8988T (cell line): ENCODE measurements at places on chromosomes 4 and X.

GRCh38 chrX:109716431-109717028 lies 16.5 kb downstream of the ACSL4 start:
- no peak for DNase-seq

GRCh38 chr4:95515589-95515988 lies 33.2 kb downstream of the UNC5C start:
- no peak for DNase-seq

GRCh38 chr4:61619528-61619927 lies 419.4 kb downstream of the ADGRL3 start:
- no peak for DNase-seq

DNA sequence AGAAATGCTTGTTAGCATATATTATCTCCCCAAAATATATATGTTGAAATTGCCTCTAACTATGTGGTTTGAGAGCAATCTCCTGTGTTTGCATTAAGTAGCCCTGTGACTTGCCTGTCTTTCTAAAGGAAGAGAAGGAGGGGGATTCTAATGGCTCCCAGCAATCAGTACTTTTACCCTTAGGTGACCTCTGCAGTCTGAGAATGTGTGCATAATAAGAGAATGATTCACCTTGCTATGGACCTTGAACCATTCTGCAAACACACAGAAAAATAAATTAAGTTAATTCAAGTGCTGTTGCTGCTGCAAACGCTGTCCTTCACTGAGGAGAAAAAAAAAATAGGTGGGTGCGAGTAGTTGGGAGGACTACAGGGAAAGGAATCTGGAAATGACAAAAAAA lies 322.2 kb downstream of the IQCM start:
- no peak for DNase-seq

DNA sequence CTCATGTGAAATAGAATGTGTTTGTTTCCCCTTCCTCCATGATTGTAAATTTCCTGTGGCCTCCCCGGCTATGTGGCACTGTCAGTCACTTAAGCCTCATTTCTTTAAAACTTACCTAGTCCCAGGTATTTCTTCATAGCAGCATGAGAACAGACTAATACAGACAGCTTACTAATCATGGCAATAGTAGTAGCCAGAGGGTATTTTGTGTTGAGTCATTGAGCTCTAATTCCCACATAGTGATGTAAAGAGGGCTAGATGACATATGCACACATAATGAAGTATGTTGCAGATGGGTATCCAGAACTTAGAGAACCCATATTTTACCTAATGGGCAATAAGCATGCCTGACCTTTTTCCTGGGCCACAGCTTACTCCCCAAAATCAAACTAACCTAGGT lies 1197.2 kb downstream of the PCDH7 start:
- DNase-seq: no peak

- DNase-seq: no peak
Observed at GRCh38 chr4:52822972-52823701, 39.0 kb upstream of the RASL11B start.

DNA sequence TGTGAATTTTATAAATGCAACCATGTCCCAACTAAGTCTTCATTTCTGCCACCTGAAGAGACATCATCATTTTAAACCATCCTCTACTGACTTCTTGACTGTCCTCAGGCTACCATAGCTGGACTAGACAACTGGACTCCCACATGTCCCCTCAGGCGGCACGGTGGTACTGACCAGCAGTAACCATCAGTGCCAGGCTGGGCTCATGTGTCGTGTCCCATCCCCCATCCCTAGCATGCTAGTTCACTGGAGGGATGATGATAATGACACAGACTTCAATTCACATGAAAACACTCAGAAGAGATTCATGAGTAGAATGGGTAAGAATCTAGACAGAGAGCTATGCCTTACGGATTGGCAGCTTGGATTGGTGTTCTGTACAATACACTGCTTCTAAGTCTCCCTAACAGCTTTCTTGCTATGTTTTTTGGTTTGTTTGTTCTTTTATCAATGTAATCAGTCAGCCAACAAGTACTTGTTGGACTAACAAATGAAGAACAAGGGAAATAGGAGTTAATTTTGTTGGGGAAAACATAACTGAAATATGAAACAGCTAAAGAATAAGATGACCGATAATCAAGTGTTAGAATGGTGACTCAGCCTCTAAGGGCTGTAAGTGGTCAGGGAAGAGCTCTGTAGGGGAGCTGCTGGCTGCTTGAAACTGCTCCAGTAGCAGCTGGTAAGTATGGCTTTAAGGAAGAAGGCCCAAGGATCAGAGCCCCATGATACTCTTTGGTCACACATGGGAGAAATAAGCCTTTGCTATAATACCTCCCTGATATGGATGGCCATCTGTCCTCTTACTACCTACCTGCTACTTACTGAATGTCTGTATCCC lies 10.3 kb downstream of the ZDHHC9 start:
- DNase-seq: no peak

- no peak for DNase-seq
Observed at GRCh38 chr4:37998226-37998625, 38.0 kb downstream of the PTTG2 start.

DNA sequence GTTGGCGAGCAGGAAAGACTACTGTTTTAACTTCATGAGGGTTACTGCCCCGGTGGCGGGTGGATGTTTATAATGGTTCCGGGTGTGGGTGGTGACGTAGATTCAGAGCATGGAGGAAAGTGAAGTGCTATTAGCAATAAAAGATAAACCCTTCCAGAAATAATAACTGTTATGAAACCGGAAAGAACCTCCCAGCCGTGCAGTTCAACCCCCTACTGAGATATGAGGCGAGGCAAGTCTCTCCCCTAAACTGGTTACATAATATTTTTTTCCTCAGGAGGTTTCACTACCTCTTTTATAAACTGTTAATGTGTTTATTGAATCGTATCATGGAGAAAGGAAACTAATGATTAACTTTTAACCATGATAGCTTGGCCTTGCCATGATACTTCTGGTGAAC lies 33.9 kb upstream of the STIM2 start:
- no peak for DNase-seq

GRCh38 chrX:139423186-139423585 lies 107.4 kb upstream of the F9 start:
- no peak for DNase-seq

DNA sequence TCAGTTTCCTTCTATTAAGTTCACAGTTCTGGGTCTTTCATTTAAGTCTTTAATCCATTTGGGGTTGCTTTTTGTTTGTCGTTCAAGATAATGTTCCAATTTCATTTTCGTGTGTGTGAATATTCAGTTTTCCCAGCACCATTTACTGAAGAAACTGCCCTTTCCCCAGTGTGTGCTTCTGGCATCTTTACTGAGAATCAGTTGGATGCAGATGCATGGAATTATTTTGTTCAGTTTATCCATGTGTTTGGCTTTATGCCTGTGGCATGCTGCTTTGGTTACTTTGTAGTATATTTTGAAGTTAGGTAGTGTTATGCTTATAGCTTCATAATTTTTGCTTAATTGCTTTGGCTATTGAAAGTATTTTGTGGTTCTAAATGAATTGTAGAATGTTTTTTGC lies 163.8 kb upstream of the HDX start:
- no peak for DNase-seq

DNA sequence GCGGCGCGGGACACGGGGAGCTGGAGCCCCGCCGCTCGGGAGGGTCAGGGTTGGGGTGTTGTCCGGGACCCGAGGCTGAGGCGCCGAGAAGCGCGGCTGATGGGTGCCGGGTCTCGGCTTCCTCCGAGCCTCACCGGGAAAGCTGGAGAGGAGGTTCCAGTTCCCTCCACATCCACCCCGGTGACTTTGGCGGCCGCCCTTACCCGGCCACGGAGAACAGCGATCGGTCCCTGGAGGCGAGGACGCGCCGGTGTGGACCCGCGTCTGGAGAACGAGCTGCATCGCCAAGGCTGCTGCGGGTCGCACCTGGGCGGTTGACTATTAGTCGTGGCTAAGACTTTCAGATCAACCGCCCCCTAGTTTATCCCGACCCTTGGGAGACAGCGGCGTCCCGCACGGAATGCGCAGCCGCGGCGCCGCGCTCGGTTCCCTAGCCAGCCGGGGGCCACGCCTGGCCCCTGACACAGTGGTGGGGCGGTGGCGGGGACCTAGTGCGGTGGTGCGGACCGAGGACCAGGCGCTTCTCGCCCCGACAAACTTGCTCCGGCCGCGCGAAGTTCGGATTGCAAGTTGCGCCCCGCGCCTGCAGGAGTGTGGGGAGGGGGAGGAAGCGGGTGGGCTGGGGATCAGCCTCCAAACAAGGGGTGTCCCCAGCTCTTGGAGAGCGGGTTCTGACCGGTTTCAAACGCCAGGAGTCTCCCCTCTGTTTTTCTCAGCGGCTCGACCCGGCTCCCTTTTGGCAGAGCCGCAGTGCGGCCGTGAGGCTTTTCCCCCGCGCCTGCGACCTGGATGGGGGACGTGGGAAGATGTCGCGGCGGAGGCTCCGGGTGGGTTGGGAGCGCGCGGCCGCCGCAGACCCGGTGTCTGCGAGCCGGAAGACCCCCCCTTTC lies 568 bp downstream of the FHDC1 start:
- peak; percentile 51 for DNase-seq

- DNase-seq: peak; percentile 68
Observed at GRCh38 chrX:54182864-54183613, at the start of gene FAM120C. Gene FAM120C, minus strand, starts transcription at chrX:54183254. Its CDS starts 56 bp downstream, at chrX:54183198.

GRCh38 chr4:89069481-89069880 lies 12.5 kb upstream of the FAM13A start:
- DNase-seq: no peak
